Activated CD4-positive, alpha-beta T cell treated with anti-CD3 and anti-CD28 coated beads, Interleukin-2, Interleukin-4, amounts not matched to agents 100 ng/mL and 50 ng/mL, durations not matched to agents 16 hours and 8 hours (primary cell): ENCODE measurements at places on chromosomes 1 and 21.

- DNase-seq = no peak
These were observed 123.8 kb downstream of the PIK3R3 start for GRCh38 chr1:46008585-46008984.

DNA sequence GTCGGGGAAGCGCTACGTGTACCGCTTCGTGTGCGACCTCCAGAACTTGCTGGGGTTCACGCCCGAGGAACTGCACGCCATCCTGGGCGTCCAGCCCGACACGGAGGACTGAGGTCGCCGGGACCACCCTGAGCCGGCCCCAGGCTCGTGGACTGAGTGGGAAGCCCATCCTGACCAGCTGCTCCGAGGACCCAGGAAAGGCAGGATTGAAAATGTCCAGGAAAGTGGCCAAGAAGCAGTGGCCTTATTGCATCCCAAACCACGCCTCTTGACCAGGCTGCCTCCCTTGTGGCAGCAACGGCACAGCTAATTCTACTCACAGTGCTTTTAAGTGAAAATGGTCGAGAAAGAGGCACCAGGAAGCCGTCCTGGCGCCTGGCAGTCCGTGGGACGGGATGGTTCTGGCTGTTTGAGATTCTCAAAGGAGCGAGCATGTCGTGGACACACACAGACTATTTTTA is 17.1 kb downstream of the ETS2 start:
- DNase-seq = no peak

DNA sequence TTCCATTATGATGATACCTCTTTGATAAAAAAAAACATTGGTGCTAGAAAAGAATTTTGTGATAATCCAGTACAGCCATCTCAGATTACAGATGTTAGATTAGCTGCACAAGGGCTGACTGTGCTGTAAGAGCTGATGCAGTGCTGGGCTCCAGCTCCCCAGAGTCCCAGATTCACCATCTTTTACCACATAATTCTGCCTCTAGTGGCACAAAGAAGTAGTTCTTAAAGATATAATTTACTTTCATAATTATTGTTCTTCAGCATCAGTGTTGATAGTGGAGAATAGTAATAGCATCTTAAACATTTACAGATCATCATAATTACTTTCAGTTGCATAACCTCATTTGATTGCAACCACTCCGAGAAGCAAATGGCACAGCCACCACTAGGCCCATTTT is 262.1 kb downstream of the BRINP2 start:
- no peak for DNase-seq

DNA sequence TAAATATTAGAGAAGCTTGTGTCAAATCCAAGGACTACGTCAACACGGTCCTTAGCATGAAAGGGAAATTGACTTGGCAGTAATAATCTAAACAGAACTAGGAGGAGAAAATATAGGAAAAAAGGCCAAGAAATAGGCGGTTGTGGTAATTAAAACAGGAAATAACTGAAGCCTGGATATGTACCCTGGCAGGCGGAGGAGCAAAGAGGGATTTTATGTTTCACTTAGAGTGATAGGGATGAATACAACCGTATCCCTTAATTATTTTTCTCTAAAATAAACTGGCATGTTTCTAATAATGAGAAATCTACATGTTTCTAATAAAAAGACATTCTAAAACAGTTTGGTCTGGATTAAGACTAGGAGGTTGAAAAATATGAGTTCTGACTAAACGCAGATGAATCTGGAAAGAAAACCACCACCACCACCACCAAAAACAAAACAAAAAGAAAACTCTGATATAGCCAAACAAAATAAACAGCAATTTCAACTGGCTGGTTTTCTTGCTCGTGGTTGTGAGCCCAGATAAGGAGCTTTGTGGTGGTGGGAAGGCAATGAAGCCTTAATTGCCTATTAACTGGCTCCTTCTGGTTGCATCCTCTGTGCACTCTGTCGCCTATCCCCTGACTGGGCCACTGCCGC is 334.2 kb upstream of the SNX7 start:
- DNase-seq = no peak

DNA sequence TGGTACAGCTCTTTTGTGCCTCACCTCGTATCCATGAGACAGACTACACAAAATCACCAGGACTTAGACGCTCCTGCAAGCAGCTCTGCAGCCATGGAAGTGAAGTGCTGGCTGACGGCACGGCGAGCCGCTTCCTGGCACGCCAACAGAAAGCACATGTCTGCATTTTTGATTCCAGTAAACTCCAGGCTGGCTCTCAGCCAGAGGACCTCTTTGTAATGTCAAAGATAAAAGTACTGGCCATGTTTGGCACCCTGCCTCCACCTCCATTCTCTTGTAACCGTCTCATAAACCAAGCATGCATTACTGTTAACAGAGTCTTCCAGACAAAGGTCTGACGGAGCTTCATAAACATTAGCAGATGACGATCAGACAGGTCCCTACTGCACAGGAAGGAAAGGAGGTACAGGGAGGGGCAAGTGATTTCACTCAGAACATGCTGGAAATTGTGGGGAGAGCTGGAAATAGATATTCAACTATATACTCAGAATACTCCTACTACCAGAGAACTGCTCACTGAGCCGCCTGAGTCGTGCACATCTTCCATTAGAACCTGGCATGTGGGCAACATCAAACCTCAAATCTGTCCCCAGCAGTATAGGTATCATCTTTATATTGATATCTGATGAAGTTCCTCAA is 632.0 kb downstream of the SMYD3 start:
- DNase-seq = no peak

GRCh38 chr1:30399026-30399425 is 324.4 kb downstream of the MATN1 start:
- DNase-seq = no peak

GRCh38 chr1:189669846-189670245 is 807.8 kb downstream of the BRINP3 start:
- no peak for DNase-seq

DNA sequence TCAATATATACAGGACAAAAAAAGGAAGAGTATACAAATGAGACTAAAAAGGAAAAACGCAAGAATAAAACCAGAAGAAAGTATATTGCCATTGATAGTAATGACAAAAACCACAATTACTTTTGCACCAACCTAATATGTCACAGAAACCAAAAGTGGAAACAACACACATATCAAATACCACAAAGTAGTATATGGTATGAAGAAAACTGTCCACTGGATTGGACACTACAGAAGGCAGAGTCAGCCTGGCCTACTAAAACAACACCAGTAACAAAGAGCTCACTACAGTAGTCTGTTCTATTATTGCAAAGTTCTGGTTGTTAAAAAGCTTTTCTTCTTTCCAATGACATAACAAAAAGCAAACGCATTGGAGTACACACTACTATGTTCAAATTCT is 17.7 kb downstream of the TESK2 start:
- DNase-seq = no peak

DNA sequence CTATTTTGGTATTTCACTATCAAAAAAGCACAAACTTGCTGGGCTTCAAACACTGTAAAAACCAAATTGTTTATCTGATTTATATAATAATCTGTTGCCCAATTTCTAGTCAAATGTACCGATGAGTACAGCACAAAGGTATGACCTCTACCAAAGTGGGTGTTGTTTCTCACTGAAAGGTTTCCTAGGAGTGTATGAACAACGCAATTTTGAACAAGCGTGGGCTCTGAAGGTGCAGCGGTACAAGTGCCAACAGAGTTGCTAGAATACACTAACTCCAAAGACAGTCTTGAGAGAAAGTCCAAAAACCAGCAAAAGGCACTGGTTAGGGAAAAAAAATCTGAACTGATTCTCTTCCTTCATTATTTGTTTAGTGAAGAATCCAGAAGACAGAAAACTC is 130.4 kb downstream of the ATP1B1 start:
- DNase-seq = no peak

DNA sequence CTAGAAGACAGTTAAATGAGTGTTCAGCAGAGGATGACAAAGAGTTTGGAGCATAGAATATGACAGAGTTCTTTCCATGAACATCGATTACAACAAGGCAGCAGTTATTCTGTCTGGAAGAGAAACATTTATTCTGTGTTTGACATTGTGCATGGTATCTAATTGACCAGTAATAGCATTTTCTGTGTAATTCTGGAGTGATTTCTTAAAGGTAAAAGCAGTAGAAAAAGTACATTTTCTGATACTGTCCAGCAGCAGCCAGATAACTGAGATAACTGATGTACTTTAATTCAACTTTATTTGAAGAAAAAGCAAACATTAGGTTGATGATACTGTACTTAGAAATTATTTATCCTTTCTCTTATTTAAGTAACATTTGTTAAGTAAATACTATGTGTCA is 497.1 kb downstream of the AGBL4 start:
- DNase-seq = no peak

DNA sequence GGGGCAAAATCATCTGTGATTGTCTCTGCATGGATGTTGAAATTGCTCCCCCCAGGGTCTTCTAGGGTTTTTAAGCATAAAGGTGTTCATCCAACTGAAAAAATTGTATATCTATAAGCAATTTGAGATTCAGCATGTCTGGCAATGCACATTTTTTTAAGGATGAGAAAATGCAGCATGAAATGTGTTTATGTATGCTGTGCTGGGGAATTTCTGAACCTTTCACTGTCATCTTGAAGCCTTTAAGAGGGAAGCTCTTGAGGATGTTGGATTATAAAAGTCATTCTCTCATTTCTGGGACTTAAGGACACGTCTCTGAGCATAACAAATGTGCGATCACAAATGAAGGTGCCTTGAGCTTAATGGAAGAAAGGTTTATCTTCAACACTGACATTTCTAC is 9.4 kb downstream of the OVAAL start:
- DNase-seq = no peak

- DNase-seq = no peak
These were observed 200.5 kb upstream of the NEGR1 start for GRCh38 chr1:72482736-72483413.

- DNase-seq = peak; percentile 94
These were observed 9.6 kb downstream of the ZBTB17 start for GRCh38 chr1:15966081-15966955.

DNA sequence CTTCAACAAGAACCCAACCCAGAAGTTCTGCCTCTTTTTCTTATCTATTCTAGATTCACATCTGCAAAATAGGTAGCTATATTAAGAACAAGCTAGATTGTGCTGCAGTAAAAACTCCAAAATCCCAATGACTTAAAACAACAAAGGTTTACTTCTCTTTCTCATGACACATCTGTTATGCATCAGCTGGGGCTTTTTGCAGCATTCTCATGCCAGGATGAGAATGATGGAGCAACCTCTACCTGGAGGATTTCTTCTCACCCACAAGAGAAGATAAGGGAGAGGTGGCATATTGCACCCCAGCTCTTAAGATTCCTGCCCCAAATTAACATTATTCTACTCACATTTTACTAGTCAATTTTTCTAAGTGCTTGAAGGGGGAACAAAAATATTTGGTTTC is 152.3 kb upstream of the SPAG17 start:
- no peak for DNase-seq

- DNase-seq = no peak
These were observed 73.7 kb upstream of the NRIP1 start for GRCh38 chr21:15138490-15138889.

- no peak for DNase-seq
These were observed 32.3 kb downstream of the URB1 start for GRCh38 chr21:32360401-32360975.

GRCh38 chr1:234244482-234244881 is 128.8 kb upstream of the COA6 start:
- DNase-seq = peak; percentile 39

GRCh38 chr1:20402585-20403422 is 83.2 kb downstream of the CAMK2N1 start:
- DNase-seq = no peak

- DNase-seq = no peak
These were observed 72.2 kb upstream of the KRTAP19-8 start for GRCh38 chr21:31110430-31110829.

- no peak for DNase-seq
These were observed 12.8 kb upstream of the ZSCAN20 start for GRCh38 chr1:33459691-33460090.

DNA sequence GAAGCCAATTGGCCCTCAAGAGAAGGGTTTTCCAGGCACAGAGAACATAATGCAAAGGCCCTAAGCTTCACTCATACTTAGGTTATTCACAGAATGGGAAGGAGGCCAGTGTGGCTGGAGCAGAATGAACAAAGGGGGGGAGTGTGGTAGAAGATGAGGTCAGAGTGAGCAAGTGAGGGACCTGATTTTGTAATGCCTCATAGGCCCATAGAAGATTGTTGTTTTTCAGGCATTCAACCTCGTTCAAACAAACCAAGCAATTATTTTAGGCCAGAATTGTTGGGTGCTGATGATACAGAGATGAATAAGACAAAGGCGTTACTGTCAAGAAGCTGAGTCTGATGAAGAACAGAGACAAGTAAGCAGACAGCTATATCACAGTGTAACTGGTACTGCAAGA is 54.5 kb upstream of the RAP1A start:
- no peak for DNase-seq

- no peak for DNase-seq
These were observed 8.2 kb upstream of the RNF223 start for GRCh38 chr1:1082239-1082775.

GRCh38 chr1:219507437-219507836 is 105.5 kb downstream of the ZC3H11B start:
- peak; percentile 20 for DNase-seq

DNA sequence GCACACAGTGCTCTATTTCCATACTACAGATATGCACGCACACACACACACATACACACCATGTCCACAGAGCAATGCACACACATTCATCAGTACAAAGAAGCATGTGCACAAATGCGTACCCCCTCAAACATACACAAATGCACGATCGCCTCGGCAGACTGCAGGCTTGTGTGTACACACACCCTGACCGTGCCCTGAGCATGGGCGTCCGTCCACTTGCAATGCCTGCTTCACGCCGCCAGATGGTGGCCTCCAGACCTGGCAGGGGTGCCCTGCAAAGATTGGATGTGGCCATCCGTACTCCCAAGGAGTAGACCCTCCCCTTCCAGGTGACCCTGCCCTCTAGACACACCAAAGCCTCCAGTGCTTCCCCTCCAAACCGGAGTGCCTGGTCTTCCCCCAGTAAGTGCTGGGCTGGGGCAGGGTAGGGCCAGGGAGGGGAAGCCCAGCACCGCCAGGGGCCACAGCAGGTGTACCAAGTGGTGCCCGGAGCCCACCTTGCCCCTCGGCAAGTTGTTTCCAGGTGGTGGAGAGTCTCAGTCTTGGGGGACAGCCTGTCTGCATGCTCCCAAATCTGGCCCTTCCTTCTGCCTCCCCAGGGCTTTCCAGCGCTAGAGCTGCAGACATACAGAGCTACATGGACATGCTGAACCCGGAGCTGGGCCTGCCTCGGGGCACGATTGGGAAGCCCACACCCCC is 20.6 kb downstream of the ESPN start:
- DNase-seq = peak; percentile 46

- DNase-seq = peak; percentile 71
These were observed 46.1 kb upstream of the BACE2 start for GRCh38 chr21:41121785-41122415.

DNA sequence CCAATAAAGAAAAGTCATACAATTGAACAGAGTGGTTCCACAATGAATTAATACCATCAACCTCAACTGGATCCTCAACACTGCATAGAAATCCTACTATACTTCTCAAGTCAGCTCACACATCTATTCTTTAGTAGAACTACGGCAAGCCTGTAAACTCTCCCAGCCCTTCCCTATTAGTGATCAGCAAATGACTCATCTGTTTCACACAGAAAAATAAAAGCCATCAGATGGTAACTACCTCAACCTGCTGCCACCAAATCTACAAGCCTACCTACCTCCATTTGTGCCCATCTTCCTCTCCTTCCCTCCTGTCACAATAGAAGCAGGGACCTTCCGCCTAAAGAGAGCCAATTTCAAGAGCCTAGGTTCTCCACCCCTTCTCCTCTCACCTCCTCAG is 63.6 kb downstream of the DMAP1 start:
- no peak for DNase-seq
